ENCODE measurements at places on chromosomes 2 and 18.

DNA sequence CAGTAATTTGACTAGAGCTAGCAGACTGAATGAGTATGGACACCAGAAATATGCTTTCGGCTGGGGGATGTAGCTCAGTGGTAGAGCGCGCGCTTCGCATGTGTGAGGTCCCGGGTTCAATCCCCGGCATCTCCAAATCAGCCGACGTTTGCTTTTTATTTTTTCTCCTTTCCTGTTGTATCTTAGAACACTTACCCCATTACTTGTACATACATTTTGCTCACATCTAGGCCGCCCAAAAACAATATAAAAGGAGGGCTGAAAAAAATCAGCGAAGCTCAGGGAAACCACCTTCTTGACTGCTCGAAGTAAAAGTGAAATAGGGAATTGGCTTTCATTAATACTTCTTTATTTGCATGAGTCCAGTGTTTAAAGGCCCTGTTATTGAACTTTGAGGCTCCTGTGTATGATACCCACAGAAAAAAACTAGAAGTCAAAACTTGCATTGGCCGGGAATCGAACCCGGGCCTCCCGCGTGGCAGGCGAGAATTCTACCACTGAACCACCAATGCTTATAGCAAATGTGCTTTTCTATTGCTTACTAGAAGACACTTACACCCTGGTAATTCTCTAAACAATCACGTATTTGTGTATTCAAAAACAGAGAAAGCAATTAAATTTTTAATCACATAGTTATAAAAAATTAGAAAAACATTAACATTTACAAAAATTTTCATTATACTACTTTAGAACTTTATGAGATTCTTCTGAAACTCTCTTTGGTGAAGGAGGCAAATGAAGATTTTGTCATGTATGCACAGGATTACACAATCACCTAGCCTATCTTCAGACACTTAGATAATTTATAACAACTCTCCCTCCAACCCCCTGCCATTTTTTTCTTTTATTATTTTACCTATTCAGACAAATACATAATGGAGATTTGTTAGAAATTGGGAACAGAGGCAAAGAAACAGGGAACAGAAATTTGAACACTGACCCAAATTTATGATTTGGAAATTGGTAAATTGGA is 35.2 kb upstream of the GPD2 start:
- DNase-seq = peak; percentile 44

GRCh38 chr18:9758624-9759075 is 50.5 kb downstream of the RAB31 start:
- no peak for DNase-seq

DNA sequence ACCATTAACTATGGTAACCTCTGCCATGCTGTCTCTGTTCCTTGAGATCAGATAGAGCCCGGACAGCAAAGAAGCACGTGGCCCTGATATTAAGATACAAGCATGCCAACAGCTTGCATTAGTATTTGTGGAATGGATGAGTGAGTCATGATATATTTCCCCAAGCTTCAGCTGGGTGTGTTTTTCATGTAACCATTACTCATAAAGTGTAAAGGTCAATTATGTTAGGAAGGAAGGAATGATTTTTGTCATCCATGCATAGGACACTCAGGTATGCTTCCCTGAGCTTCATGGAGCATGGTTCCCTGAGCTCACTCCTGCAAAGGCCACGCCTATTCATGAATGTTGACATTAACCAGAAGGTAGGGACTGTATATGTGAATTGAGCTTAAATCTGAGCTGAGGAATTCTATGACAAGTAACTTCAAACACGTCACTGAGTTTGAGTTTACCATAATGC is 74.6 kb downstream of the ARL4C start:
- DNase-seq = no peak

DNA sequence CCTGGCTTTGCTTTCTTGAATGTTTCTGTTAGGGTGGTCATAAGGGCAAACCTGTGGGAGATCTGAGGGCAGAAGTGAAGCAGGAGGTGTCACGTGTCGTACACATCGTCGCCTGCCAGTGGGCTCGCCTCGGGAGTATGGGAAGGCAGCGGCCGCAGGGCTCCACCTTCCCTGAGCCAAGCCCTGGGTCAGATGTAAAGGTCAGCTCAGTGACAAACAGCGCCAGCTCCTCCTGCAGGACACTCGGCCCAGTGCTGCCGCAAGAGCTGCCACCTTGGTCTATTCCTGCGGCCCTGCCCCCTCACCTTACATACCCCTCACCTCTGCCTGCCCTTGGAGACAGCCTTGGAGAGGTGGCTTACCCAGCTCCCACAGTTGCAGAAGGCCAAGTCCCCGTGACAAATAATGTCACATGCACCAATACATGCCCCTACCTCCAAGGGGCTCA is 64.2 kb downstream of the PSMG2 start:
- DNase-seq = no peak

GRCh38 chr2:75211266-75211770 is 12.0 kb upstream of the TACR1 start:
- no peak for DNase-seq

- DNase-seq = no peak
Measured at GRCh38 chr2:54638774-54639187, 84.7 kb upstream of the EML6 start.

DNA sequence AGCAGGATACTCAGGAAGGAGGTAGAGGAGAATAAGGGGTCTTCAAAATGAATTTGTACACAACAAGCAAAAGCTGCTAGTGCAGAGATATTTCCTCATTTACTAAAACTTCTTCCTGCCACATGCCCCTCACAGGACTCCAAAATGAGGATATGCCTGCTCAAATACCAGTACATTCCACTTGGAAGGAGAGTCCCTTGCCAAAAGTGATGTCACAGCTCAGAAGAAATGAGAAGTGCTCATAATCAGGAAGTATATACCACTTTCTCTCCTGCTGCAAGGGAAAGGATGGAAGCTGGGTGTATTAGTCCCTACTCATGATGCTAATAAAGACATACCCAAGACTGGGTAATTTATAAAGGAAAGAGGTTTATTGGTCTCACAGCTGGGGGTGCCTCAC is 87.7 kb upstream of the FSHR start:
- DNase-seq = no peak

DNA sequence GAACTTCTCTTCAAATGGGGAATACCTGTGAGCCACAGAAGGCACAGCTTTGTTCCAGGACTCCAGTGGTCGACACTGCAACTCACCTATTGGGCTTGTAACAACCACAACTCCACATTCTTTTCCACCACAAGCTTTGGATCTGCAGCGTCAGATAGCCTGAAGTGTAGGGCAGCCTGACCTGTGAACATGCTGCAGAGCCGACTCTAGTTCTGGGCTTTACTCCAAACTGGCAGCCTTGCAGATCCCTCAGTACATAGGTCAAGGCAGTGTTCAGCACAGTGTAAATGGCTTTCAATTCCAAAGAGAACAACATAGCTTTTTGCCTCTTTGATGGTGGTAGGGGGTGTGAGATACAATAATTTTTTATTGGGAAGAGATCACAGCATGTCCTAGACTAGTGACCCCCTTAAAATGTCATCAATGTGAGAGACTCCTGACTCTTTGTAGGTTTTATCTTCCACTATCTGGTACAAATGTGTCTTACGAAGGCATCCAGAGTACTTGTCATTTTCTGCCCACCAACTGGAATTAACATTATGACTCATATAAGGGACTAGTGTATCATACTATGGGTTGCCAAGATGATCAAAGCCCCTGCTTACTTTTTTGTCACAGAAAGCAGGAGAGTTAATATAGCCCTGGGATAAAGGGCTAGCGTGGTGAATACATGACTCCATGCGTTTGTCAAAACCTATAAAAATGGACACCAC is 149.8 kb downstream of the COPS8 start:
- DNase-seq = no peak

DNA sequence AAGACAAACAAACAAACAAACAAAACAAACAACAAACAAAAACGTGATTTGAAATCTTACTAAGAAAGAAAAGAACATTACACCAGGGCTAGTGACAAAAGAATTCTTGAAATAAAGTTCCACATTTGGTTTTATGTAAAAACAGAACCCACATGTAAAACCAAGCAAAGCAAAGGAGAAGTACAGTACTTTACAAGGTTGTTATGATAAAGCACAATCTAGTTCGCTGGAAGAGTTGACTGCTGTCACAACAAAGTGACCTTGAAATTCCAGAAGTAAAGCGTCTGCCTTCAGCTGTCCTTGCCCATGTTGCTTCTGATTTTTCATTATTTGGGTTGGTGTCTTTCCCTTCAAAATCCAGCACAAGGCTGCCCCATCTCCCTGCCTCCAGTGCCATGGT is 94.8 kb upstream of the CYRIA start:
- no peak for DNase-seq

DNA sequence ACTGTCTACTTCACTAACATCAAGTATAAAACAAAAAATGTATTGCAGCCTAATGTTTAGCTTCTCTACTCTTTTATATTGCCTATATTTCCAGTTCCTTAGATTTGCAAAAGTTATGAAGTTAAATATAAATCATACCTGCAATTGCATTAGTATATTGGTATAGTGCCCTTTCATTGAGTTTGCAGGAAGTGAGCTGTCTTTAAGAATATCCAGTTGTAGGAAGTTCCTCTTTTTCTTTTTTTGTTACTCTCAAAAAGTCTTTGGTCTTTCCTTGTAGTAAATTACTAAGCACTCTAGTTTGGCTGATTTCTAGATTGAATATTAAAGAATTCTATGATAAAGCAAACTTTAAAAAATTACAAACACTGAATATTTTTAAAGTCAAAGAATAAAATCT is 71.3 kb upstream of the FN1 start:
- DNase-seq = no peak

DNA sequence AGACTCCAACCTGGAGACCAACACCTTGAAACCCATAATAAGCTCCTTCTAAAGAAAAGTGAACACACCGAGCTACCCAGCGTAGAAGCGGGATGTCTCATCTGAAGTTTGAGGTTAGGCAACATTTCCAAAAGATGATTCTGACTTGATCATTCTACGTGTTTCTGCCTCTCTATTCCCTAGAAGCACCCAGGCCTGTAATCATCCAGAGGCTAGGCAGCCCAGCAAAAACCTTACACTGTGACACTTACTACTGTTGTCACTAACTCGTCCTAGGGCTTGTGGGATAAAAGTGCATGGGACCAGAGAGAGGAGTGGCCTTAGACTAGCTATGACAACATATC is 1.4 kb downstream of the ZBTB14 start:
- no peak for DNase-seq

DNA sequence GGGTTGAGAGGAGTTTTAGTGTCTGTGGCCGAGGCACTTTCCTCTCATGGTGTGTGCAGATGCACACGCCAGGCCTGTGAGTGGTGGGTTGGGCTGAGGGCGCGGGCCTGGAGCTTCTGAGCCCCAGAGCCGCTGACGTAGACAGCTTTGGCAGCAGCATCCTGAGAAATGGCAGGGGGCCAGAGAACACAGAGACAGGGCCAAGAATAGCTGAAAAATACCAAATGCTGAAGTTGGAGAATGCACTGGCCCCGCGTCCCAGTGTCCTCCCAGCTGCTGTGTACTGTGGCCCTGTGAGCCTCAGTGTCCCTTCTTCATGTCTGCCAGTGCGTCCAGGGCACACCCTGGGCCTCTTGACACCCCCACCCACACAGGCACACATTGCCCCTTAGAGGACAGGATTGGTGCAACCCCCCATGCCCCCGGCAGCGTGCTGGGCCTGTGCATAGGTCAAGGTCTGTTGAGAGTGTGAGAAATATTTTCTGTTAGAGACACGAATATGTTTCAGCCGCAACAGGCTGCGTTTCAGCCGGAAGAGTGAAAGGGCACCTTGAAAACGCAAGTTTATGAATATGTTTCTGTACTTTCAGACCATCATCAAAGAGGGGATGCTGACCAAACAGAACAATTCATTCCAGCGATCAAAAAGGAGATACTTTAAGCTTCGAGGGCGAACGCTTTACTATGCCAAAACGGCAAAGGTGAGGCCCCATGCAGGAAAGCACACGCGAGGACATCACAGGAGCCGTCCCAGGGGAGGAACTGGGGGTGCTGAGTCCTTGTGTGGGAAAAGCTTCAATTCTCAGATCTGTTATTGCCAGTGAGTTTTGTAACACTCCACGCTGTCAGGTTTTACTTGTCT is 33.6 kb downstream of the DGKD start:
- no peak for DNase-seq

DNA sequence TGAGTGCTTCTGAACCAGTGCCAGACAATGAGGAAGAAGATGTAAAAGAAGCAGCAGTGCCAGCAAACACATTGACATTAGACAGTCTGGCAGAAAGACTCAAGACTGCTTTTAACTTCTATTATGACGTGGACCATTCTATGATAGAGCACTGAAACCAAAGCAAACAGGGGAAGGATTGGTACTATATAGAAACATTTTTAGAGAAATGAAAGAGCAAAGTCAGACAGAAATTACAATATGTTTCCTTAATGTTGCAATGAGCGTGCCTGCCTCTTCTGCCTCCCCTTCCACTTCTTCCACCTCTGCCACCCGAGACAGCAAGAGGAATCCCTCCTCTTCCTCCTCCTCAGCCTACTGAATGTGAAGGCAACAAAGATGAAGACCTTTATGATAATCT is 39.7 kb downstream of the DHX57 start:
- no peak for DNase-seq

DNA sequence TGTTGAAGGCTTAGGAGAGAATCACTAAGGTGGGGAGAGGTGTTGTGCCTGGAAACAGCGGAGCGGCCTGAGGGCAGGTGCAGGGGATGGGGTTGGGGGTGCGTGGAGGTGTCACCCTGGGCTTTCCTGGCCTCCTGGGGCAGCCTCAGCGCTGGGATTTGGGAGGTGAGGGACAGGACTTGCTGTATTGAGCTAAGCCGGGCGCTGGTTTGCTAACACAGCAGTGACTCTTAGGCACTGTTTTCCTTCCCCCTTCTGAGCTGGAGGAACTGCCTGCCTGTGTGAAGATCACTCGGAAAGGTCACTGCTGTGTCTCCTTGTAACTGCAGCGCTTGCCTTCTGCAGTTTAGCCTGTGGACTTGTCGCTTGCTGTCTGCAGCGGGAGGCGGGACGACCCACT is 21.2 kb downstream of the PRELID3A start:
- DNase-seq = no peak

DNA sequence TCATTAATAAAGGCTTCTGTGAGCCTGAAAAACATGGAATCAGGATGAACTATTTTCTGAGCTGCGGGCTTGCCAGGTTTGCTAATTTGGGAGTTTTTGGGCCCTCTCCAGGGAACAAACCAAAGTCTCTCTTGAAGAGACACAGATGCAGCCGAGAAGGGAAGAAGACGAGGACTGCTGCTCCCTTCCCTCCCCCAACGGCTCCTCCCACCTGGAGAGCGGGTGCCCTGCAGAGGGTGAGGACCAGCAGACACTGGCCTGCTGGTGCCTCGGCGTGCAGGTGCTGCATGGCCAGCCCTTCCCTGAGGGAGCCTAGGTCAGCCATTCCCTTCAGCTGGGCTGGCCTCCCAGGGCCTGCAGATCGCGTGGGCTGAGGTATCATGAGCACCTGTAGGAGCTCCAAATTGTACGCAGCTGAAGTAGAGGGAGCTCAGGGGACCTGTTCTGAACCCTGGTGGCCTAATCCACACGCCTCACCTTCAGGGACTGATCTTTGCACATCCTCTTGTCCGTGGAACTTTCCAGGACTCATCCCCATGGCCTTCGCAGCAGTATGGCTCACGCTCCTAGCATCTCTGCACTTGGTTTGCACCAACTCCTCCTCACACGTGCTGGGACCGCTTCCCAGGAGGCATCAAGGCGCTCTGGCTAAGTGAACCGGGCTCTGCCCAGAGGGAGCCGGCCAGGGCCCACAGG is 19.5 kb downstream of the EMX1 start:
- no peak for DNase-seq

GRCh38 chr2:115384399-115384798 is 942.0 kb downstream of the DPP10 start:
- DNase-seq = no peak
